ENCODE measurements at places on chromosomes 12 and 14. TPM values are rescaled to one million over a fixed set of nuclear protein-coding genes. Genes with fewer than 3 reads are reported as not detected.

GLI1 gene
- not detected for total RNA-seq

CSRP2 gene
- 15.7 TPM for total RNA-seq

SLC4A8 gene
- 1.6 TPM for total RNA-seq

PTGDR gene
- not detected for total RNA-seq

LTBP2 gene
- total RNA-seq = 80.1 TPM

IRAK3 gene
- 10.0 TPM for total RNA-seq

COQ6 gene
- total RNA-seq = 18.8 TPM

SLC10A1 gene
- not detected for total RNA-seq

TAS2R46 gene
- 3.2 TPM for total RNA-seq

SART3 gene
- total RNA-seq = 41.6 TPM

LRIG3 gene
- total RNA-seq = 126 TPM

IFI27 gene
- total RNA-seq = 748 TPM

CCDC60 gene
- not detected for total RNA-seq

TMX1 gene
- 65.9 TPM for total RNA-seq

MMP19 gene
- 0.32 TPM for total RNA-seq

MYF5 gene
- total RNA-seq = not detected

TGM1 gene
- 0.91 TPM for total RNA-seq

KRT74 gene
- not detected for total RNA-seq

MAPK1IP1L gene
- total RNA-seq = 16.7 TPM

RPL10L gene
- total RNA-seq = not detected

MBIP gene
- 9.1 TPM for total RNA-seq

FITM1 gene
- under 0.01 TPM for total RNA-seq

YLPM1 gene
- 24.2 TPM for total RNA-seq

GALNT8 gene
- not detected for total RNA-seq
